ENCODE measurements at places on chromosomes 6 and 20. TPM values are rescaled to one million over a fixed set of nuclear protein-coding genes. Genes with fewer than 3 reads are reported as not detected.

DNA sequence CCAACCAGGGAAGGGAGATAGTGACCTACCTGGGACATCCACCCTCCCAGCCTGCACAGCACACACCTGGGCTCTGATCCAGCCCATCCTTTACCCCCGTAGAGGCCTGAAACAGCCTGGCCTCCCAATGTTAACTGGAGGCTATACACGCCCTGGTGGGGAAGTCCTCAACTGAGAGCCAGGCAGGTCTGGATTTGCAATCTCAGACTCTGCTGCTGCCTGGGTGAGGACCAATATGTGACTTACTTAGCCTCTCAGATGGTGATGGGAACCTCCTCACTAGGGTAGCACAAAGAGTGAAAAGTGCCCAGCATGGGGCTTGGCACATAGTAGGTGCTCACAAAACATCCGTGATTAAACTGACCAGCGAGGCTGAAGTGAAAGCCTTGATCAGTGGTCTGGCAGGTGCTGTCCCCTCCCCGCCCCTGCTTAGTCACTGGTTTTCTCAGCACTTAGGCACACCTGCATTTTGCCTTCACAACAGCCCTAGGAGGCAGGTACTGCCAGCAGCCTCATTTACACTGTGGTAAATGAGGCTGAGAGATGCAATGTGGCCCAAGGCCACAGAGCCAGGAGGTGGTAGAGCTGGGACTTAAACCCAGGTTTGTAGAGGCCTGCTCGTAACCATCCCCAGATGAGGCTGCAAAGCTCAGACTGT lies 12.4 kb downstream of the PEDS1 start:
- DNase-seq, result no peak

SLC9A8 gene
- total RNA-seq, result 5.0 TPM

- DNase-seq, result no peak
These were observed 78.6 kb upstream of the GATA5 start for GRCh38 chr20:62554214-62554897.

- no peak for DNase-seq
These were observed 813.5 kb downstream of the QKI start for GRCh38 chr6:164227952-164228522.

TBX18 gene
- total RNA-seq, result 16.2 TPM

GRCh38 chr6:155284775-155285174 lies 21.0 kb downstream of the CLDN20 start:
- DNase-seq, result no peak

- DNase-seq, result no peak
These were observed 43.6 kb upstream of the SLC4A11 start for GRCh38 chr20:3282271-3283221.

EYS gene
- total RNA-seq, result not detected

TAB2 gene
- total RNA-seq, result 28.4 TPM

ACTL10 gene
- 3.4 TPM for total RNA-seq

DNA sequence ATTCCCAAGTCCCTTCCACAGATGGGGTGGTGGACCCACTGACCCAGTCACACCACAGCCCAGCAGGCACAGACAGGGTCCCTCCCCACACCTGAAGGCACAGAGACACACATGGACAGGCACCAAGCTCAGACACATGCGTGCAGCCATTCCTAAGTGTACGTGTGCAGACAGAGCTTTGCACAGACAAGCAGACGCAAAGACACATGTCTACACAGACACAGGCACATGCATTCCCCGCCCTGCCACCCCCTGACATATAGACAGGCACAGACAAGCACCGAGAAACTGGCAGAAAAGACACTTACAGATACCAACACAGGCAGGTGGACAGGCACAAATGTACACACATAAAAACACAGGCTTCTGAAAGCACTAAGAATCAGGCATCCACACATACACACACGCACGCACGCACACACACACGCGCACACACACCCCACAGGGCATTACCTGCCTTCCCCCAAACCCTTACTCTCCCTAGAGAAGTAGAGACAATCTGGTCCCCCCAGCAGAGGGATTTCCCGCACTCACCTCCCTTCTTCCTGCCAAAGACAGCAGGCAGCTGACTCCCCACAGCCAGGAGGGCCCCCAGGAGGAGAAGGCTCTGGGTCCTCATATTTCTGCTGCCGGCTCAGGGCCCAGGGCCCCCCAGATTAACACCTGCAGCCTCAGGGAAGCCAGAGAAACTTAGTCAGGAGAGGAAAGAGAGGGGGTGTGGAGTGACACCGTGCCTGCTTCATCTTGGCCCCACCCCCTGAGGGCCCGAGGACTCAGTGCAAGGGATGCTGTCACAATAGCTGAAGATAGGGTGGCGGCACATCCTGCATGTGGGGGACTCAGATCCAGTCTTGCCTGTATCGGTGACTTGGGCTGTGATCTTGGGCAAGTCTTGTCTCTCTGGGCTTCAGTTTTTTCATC lies at the start of gene WFDC5:
TSS of gene WFDC5 (minus strand) at position 710 of the 921 bp plus-strand sequence. CDS start at position 619, 91 bp downstream.
- no peak for DNase-seq

GRCh38 chr20:32451682-32452461 lies 93.7 kb downstream of the ASXL1 start:
- no peak for DNase-seq

GRCh38 chr6:157964100-157964499 lies 17.6 kb upstream of the SYNJ2 start:
- DNase-seq, result no peak

NKAIN4 gene
- total RNA-seq, result not detected

- DNase-seq, result peak; percentile 4
These were observed 82.1 kb downstream of the PTPRA start for GRCh38 chr20:2955257-2955970.

PSORS1C2 gene
- not detected for total RNA-seq

All from GM23248 (cell line).